ENCODE measurements at places on chromosomes 5 and 9.

DNA sequence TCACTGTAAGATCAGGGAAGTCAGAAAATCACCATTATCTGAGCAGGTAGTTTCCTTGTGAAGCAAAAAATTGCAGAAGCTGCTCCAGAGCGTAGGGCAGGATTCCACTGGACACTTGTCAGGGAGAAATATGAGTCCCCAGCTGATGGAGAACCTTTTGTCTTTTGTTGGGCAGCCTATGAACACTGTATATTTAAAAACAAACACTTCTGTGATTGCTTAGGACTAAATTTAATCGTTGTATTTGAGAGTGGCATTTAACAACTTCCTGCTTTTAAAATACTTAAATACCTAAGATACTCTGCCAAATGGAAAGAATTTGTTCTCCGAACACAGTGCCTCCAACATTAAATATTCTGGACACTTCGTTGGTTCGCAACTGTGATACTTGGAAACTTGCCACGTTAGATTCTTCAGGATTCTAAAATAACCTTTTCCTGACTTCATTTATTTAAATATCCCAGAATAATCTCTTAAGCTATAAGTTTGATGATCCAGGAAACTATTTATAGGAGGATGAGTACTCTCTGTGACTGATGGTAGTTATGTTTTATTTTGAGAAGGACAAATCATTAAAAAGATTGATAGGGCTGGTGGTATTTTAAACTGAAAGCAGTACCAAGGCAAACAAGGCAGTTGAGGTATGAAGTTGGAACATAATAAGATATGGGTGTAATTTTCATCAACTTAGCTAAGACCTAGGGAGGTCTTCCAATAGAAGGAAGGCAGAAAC, 2.7 kb upstream of the HSPA4 start:
- DNase-seq, result no peak

GRCh38 chr9:137109250-137110146, 5.0 kb downstream of the DPP7 start:
- no peak for DNase-seq

GRCh38 chr5:4212981-4213819, 617.6 kb downstream of the IRX1 start:
- no peak for DNase-seq

DNA sequence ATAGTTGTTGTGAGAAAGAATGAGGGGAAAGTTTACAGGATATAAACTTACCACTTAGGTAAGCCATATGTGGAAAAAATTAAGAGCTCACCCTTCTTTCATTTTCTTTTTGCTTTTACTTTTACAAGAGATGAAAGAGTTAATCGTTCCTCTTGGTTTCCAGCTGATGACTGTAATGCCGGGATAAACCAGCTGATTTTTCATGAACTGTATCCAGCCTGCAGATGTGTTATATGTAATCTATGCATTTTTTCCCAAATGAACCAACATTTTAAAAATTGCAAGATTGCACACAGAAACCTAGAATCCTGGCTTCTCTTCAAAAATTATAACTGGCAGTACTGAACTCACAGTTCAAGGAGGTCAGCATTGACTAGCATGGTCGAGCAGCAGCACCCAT, 185.9 kb downstream of the GRIA1 start:
- DNase-seq, result no peak

GRCh38 chr5:149437391-149438040, 58.4 kb upstream of the IL17B start:
- DNase-seq, result no peak

DNA sequence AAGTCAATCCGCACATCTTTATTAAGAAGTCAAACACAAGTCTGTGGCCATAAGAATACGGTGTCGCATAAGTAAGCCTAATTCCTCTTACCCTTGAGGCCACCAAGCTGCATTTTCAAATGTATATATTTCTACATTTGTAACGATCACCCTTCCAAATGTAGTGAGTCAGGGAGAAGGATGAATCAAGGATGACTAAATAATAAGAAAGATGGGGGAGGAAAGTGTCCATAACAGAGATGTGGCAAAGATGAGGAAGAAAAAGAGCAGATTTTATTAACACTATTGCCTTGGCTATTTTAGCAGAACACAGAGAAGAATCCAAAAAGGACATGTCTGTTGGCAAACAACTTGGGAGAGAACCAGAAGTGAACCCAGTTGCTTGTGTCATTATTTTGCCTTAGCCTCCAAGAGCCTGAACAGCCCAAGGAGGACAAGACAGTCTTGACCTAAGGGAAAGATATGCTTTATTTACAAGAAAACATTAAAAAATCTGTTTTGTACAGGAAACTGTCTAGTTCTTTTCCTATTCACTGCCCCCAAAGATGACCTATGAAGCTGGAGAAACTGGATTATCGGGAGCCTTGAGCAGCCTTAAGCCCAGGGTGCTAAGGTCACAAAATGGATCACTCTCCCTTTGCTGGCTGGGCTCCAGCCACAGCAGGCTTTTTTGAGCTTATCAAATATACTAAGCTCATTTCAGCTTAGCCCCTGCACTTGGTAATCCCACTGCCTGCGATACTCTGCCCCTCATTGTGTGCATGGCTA, 101.5 kb downstream of the PLCXD3 start:
- DNase-seq, result no peak

GRCh38 chr5:16502866-16503265, 37.3 kb upstream of the ZNF622 start:
- DNase-seq, result no peak

GRCh38 chr5:9681706-9682105, 51.6 kb upstream of the TAS2R1 start:
- no peak for DNase-seq

DNA sequence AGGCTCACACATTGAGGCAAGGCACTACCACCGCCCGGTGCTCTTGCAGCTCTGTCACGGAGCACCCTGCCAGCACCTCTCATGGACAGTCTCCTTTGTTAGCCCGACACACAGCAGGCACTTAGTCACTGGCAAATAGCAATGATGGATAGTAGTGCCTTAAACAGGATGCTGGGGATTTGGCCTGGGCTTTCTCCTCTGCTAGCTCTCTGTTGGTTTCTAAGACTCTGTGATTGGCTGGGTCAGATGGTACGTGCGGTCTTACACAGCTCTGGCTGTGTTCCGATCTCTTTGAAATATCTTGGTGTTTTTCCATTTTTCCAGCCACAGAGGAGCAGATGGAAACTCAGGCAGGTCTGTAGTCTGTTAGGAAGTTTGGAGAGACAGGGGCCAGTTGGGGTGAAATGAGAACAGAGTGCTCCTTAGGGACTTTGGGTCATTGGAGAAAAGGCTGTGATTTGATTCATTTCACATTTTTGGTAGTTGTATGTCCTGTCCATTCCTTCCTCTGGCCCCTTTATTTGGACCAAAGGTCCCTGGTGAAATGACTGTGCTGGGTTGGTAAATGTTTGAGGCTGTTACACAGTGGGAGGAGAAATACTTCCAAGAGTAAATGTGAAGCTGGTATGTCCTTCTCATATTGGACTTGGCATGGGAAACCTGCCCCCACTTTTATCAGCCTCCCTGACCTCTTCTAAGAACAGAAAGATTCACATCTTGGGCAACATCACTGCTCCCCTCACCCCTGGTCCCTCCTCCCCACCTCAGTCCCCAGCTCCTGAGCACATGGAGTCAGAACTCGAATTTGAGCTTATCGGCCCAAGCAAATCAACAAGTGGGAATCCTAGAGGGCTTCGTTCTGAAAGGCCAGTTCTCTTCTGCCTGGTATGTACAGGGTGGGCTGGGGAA, 3.4 kb downstream of the SMIM3 start:
- peak; percentile 88 for DNase-seq

DNA sequence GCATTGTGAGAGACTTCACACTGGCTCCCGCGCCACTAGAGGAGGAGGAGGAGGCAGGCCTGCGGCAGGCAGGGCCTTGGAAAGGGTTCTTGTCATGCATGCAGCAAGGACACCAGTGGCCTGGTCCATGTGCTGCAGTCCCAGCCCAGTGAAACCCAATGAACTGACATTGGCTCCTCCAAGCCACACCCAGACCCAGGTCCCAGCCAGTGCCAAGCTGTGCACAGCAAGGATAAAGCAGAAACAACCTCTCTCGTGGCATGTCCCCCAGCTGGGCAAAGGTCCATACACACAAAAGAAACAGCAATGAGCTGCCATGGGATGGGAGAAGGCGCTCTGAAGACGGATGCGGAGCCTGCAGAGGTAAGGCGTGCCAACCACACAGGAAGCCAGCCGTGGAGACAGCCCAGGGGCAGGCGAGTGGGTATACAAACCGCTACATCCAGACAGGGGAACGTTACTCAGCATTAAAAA, 89.2 kb downstream of the SEMA4D start:
- no peak for DNase-seq
